T-helper 17 cell (primary cell): ENCODE measurements at places on chromosomes 2 and 18. TPM values are rescaled to one million over a fixed set of nuclear protein-coding genes. Genes with fewer than 3 reads are reported as not detected.

DNA sequence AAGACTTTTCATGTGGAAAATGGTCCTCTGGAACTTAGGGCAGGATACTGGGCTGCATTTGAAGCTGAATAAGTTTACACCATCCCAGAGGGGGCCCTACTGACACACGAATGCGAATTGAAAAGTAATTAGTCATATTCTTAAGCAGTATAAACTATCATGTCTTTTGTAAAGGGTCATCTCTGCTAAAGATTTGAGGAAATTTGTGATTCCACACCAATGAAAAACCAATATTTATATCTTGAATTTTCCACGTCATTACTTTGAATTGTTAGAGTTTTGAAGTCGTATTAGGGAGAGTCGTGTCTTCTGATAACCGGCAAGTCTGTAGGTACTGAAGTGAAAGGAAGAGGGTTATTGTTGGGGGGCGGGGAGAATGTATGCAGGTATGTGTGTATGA, 4.1 kb upstream of the OTX1 start:
- peak overlapping the region; percentile 61 for H3K4me3 ChIP-seq
- H3K27ac ChIP-seq: no peak overlapping the region
- peaks cover 74% of the 10 kb centered on the region for H3K27me3 ChIP-seq
- H3K4me1 ChIP-seq: peaks cover 28% of the 10 kb centered on the region

- peaks cover 42% of the 10 kb centered on the region for H3K27me3 ChIP-seq
- H3K4me1 ChIP-seq: peaks cover 7% of the 10 kb centered on the region
- no peak overlapping the region for H3K27ac ChIP-seq
- DNase-seq: no peak
These were observed 98.1 kb upstream of the TGFA start for GRCh38 chr2:70651727-70652126.

Gene MC2R
- total RNA-seq: not detected

Gene TLX2
- 1.5 TPM for total RNA-seq

- DNase-seq: no peak
- no peaks in the 10 kb centered on the region for H3K27me3 ChIP-seq
- H3K4me1 ChIP-seq: peaks cover 13% of the 10 kb centered on the region
- H3K36me3 ChIP-seq: no peaks in the 10 kb centered on the region
- H3K4me3 ChIP-seq: no peak overlapping the region
- H3K27ac ChIP-seq: peak overlapping the region; percentile 45
These were observed 40.0 kb downstream of the ICA1L start for GRCh38 chr2:202831242-202832220.

- H3K4me1 ChIP-seq: no peaks in the 10 kb centered on the region
- DNase-seq: no peak
- peaks cover 6% of the 10 kb centered on the region for H3K36me3 ChIP-seq
These were observed 88.5 kb downstream of the RAB3GAP1 start for GRCh38 chr2:135140606-135141005.

Gene AQP12A
- total RNA-seq: not detected

Gene XPO1
- total RNA-seq: 110 TPM
